ENCODE measurements at places on chromosomes 2 and 18.

DNA sequence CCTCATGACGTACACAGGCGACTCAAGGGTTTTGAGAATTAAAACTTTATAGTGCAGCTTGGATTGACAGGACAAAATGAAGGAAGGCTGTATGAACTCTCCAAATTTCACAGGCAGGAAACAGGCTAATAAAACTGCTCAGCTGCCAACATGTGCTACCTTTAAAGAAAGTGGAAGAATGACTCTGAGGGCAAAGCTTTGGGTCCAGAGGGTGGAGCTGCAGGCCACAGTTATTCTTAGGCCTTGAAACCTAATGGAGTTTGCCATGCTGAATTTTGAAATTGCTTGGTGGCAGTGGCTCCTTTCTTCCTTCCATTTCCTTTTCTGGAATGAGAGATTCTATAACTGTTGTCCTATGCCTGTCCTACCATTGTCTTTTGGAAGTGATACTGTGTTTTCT lies 34.8 kb downstream of the HAT1 start:
- no peak for DNase-seq

DNA sequence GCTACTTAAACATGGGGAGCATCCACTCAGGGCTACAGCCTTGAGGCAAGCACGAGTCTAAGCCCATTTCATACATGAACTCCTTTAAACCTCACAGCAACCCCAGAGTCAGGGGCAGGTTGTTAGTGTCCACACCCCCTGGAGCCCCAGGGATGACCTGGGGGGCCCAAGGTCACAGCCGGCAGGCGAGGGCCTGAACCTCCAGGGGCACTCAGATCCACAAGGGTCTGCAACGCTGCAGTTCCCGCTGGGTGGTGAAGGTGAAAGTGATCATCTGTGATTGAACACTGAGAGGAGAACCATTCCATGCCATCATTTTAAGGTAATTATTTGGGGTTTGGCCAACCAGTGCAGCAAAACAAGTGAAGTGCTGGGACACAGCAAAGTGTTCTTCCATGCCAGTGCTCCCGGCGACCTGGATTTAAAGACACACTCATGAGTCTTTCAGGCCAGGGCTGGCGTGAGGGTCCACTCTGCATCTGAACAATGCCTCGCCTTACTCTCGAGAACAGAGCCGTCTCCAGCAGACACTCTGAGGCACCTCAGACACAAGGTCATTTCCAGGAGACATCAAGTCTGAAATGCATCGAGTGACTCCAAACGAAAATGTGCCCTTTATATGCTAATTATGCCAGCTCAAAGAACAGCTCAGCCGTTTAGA lies 61.6 kb upstream of the SNTG2 start:
- DNase-seq: no peak

- no peak for DNase-seq
Observed at GRCh38 chr18:42184685-42185477, 229.8 kb downstream of the PIK3C3 start.

DNA sequence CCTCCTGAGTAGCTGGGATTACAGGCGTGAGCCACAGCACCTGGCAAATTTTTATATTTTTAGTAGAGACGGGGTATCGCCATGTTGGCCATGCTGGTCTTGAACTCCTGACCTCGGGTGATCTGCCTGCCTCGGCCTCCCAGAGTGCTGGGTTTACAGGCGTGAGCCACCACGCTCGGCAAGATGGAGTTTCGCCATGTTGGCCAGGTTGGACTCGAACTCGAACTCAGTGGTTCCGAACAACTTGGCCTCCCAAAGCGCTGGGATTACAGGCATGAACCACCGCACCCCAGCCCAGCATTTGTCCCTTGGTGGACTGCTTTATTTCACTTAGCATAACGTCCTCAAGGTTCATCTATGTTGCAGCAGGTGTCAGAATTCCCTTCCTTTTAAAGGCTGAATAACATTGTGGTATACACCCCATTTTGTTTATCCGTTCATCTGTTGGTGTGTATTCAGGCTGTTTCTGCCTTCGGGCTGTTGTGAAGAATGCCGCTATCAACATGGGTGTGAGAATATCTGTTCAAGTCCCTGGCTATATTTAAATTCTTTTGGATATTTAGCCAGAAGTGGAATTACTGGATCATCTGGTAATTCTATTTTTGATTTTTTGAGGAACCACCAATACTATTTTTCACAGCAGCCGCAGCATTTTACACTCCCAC lies 1.2 kb upstream of the CENPA start:
- DNase-seq: no peak

DNA sequence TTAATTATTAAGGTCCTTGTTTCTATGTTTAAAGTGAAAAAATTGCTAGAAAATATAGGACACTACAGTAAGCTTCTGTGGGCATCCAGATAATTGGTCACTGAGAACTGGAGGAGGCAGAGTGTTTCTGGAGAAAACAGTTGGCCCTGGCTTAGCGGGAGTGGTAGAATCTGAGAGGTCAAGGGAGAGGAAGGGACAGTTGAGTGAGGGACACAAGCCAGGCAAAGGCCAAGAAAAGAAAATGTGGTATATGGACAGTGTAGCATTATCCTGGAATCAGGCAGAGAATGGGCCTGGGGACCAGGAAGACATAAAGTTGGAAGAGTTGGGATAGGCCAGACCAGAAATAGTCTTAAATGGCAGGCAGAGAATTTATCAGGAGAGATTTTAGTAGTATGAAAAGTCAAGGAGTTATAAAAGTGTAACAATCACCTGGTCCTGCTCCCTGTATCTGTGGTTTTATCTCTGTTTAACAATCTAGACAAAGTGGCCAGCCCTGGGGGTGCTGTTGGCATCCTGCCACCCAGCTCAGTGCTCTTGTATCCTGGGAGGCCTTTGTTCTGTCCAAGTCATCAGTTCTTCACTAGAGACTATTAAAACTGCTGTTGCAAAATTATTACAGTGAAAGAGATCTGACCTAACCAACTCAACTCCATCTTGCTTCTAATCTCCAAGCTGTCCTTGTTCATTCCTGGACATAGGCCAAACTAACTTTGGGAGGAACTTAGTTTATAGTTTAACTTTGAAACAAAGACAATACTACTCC lies 15.4 kb upstream of the MSGN1 start:
- no peak for DNase-seq

- no peak for DNase-seq
Observed at GRCh38 chr2:96524482-96525210, 11.9 kb upstream of the ARID5A start.
